ENCODE measurements at places on chromosomes 12 and 14.

DNA sequence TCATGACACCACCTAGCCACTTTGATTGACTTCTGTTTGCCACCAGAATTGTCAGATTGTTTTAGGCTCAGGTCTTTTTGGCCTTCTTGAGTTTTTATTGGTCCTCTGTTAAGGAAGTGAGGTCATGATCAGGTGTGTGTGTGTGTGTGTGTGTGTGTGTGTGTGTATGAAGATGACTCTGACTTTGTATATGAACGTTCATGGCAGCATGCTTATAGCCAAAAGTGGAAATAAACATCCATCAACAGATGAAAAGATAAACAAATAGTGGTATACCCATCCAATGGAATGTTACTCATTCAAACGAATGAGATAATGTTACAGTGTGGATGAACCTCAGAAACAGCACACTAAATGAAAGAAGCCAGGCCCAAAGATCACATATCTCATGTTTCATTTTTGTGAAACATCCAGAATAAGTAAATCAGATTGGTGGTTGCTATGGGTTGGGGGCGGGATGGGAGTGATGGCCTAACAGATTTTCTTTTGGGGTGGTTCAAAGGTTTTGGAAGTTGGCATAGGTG lies 258.6 kb downstream of the KTN1 start:
- DNase-seq: no peak

DNA sequence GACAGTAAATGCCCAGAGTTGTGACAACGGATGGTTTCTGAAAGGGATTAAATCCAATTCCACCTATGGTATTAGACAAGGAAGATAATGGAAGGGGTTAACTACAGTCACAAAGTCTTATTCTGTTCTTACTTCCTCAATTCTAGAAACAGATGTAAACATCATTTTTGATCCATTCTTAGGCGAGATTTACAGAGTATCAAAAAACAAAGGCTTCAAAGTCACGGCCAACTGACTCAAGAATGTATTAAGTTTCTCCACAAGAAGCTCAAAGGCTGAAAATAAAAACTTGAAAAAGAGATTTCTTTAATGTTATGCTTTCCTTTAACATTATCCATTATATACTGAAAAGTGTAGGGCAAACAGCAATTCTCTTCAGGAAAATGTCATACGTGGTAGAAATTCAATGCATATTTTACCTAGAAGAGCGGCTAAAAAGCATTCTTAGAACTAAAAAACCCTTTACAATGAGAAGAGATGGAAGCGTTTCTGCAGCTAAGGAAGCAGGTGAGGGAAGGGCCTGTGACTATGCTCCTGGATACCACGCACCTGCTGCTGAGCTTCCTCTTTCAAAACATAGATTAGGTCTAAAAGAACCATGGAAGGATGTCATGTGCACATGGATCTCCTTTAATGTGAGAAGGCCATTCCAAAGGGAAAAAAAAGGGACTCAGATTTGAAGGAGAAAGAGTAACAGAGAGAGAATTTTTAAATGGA lies 185.8 kb downstream of the STXBP6 start:
- DNase-seq: no peak

GRCh38 chr12:89311703-89312293 lies 40.5 kb downstream of the DUSP6 start:
- DNase-seq: no peak

DNA sequence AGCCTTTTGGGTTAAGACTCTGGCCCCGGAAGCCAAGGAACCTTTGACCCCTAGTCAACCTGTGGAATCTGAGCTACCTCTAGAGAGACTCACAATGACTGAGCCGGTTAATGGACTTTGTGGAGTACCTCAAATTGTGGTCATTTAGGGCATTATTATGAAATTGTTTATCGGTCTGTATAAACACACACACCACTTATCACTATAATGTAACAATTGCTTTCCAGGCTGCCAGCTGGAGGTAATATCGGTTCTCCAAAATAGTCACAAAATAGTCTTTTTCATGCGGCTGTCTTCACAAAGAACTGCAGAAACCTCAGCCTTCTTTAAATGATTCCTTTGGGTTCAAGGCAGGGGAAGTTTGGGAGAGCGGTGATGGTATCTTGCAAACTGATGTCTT lies 144.2 kb downstream of the DACT1 start:
- no peak for DNase-seq

- no peak for DNase-seq
These were observed 6.5 kb downstream of the CCDC175 start for GRCh38 chr14:59570122-59570521.

- no peak for DNase-seq
These were observed 200.2 kb downstream of the TTC8 start for GRCh38 chr14:89024691-89025090.

Measured in CD4-positive, alpha-beta T cell treated with Interleukin-2 at 100 ng/mL for 4 hours (primary cell).